Vagina (tissue), 2 donors: ENCODE measurements at places on chromosomes 1 and 21. TPM values are rescaled to one million over a fixed set of nuclear protein-coding genes. Genes with fewer than 3 reads are reported as not detected.

The SLC44A3 gene
- 6.6 TPM for total RNA-seq

DNA sequence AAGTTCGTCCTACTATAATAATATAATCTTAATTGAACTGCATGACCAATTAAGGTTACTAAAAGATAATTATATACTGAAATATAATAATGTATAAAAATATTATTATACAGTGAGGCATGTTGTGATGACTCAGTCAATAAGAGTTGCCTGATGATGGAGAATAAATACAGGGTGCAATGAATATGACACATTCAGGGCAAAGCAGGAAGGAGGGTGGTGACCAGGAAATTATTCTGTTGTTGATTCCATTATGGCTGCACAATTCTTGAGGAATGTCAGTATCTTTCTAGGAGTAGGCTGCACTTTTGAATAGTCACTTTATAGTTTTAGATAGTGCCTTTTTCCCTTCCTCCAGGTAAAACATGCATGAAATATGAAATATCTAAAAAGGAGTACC, 46.4 kb upstream of the RGS21 start:
- H3K36me3 ChIP-seq, result no peaks in the 10 kb centered on the region
- H3K27me3 ChIP-seq, result no peaks in the 10 kb centered on the region
- no peak overlapping the region for H3K27ac ChIP-seq

- no peaks in the 10 kb centered on the region for H3K27me3 ChIP-seq
- no peak for DNase-seq
- H3K4me1 ChIP-seq, result no peaks in the 10 kb centered on the region
- no peaks in the 10 kb centered on the region for H3K36me3 ChIP-seq
- no peak overlapping the region for H3K27ac ChIP-seq
These were observed 206.9 kb upstream of the FGGY start for GRCh38 chr1:59089922-59090457.

GRCh38 chr21:44331650-44332307, 7.4 kb downstream of the CFAP410 start:
- no peak overlapping the region for H3K4me3 ChIP-seq
- peaks cover 9% of the 10 kb centered on the region for H3K36me3 ChIP-seq
- H3K27me3 ChIP-seq, result no peaks in the 10 kb centered on the region

- no peak overlapping the region for H3K27ac ChIP-seq
- no peak for DNase-seq
- H3K4me3 ChIP-seq, result no peak overlapping the region
- H3K27me3 ChIP-seq, result no peaks in the 10 kb centered on the region
- H3K4me1 ChIP-seq, result no peaks in the 10 kb centered on the region
These were observed 138.5 kb upstream of the SYT6 start for GRCh38 chr1:114292194-114292593.

DNA sequence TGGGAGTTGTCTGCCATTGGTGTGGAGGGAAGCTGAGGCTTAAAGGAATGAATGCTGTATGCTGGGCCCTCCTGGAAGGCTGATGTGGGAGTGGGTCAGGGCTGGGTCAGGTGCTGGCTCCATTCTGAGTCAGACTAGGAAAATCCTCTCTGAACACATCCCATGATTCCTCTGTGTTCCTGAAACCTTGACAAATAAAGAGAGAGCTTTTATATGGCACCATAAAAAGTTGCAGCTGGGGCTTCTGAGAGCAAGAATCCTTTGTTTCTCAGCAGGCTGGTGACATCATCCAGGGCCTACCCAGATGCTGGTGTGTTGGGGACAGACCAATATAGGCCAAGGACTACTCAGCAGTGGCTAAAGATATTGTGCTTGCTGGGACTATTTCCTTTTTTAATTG, 27.8 kb upstream of the NFASC start:
- no peak overlapping the region for H3K4me3 ChIP-seq
- peak overlapping the region; percentile 70 for H3K27ac ChIP-seq
- peaks cover 21% of the 10 kb centered on the region for H3K4me1 ChIP-seq
- H3K36me3 ChIP-seq, result no peaks in the 10 kb centered on the region
